Pancreas (tissue), 10 donors: ENCODE measurements at places on chromosomes 4 and X.

DNA sequence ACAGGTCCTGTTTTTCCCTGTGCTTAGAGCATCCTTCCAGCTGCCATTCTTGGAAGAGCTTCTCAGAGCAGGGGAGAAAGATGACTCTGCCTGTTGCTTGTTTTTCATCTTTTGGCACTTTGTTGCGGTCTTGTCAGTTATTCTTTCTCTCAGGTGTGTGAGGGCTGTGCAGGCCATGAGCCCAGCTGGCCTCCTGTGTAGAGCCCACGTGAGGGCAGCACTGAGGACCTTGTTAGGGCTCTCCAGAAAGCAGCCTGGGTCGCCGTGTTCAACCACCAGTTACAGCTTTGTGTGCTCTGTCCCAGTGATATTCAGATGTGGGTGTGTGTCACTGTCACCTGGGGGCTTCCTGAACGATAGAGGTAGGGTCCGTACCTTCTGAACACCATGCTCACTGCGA lies 52.8 kb downstream of the NOP14 start:
- no peak overlapping the region for H3K27ac ChIP-seq
- H3K36me3 ChIP-seq: no peaks in the 10 kb centered on the region
- no peak overlapping the region for H3K4me3 ChIP-seq

DNA sequence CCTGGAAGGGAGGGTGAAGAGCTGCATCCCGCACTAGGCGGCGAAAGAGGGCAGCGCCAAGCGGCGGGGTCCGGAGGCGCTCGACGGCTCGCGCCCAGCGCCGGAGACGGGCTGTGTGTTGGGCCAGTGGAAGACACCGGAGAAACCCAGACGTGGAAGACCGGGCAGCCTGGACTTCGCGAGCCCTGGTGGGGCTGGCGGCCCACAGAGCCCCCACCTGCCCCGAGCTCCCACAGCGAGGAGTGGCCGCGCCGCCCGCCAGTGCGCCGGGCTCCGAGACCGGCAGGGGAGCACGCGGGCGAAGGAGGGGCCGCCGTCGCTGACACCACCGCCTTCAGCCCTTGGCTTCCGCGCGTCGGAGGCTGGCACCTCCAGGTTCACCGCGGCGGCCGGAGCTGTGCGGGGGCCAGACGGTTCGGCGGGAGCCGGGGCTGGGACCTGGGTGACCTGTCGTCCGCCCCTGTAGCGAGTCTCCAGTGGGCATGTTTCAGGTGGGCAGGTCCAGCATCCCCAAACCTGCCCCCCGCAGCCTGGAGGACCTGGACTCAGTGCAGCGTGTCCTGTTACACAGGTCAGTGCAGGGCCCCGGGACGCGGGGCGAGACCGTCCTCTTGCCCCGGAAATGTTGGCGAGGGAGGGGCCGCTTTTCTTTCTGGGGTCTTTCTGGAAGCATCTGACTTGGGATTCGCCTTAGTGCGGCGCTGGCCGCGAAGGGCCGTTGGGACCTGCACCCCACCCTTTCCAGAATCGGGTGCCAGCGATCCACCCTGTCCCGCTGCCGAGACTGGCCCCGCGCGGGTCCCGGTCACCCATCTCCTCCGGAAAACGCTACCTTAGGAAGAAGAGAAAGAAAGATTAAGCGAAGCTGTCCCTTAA lies 9.6 kb upstream of the INTU start:
- H3K4me1 ChIP-seq: no peaks in the 10 kb centered on the region
- no peaks in the 10 kb centered on the region for H3K36me3 ChIP-seq
- peak overlapping the region; percentile 58 for H3K4me3 ChIP-seq
- H3K27me3 ChIP-seq: no peaks in the 10 kb centered on the region

DNA sequence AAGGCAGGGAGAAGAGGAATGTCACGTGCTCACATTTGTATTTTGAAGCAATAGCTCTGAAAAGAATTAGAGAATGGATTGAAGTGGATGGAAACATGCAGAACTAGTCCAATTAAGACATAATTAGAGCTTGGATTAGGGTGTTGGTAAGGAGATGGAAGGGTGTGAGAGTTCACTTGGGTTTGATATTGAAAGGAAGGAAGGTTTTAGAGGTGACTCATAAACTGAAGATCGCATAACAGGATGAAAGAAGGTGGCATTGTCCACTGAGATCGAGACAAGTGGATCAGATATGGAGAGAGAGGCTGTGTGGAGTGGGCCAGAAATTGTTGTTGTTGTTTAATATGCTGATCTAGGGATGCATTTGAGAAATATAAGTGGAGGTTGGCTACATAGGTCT lies 244.0 kb upstream of the SMIM31 start:
- DNase-seq: no peak
- H3K27me3 ChIP-seq: no peaks in the 10 kb centered on the region
- H3K27ac ChIP-seq: no peak overlapping the region
- H3K4me3 ChIP-seq: no peak overlapping the region
- H3K4me1 ChIP-seq: no peaks in the 10 kb centered on the region

DNA sequence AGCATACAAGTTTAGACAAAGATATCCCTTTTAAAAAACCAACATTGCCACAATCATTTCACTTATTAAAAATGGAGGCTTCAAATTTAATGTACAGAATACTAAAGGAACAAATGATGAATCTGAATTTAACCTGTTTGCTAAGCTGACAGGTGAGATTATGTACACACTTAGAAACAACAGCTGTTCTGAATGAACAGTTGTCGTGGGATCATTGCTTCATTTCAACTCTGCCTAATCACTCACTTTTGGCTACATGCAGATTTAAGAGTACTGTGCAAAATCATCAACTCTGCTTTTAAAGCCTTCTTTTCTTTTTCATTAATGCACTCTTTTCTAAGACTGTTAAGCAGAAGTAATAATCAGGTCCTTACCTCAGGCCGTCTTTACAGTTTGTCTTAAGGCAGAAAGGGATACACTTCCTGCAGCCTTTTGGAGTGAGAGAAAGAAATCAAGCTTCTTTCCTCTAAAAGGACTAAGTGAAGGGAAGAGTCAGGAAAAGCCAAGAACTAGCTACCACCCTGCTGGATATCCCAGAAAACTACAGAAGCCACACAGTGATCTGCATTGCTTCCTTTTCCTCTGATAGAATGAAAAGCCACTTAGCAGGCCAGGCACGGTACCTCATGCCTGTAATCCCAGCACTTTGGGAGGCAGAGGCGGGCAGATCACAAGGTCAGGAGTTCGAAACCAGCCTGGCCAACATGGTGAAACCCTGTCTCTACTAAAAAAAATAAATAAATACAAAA lies 54.7 kb upstream of the NPNT start:
- no peaks in the 10 kb centered on the region for H3K36me3 ChIP-seq
- no peak overlapping the region for H3K27ac ChIP-seq
- no peaks in the 10 kb centered on the region for H3K27me3 ChIP-seq
- H3K4me3 ChIP-seq: no peak overlapping the region
- H3K4me1 ChIP-seq: peaks cover 12% of the 10 kb centered on the region

- no peaks in the 10 kb centered on the region for H3K36me3 ChIP-seq
- DNase-seq: no peak
- H3K27me3 ChIP-seq: no peaks in the 10 kb centered on the region
- H3K4me3 ChIP-seq: no peak overlapping the region
- no peak overlapping the region for H3K27ac ChIP-seq
- H3K4me1 ChIP-seq: no peaks in the 10 kb centered on the region
Measured at GRCh38 chr4:76003035-76003434, 4.3 kb downstream of the CXCL9 start.

GRCh38 chrX:79133904-79134303 lies 10.6 kb upstream of the GPR174 start:
- H3K27ac ChIP-seq: no peak overlapping the region
- no peaks in the 10 kb centered on the region for H3K27me3 ChIP-seq
- no peaks in the 10 kb centered on the region for H3K4me1 ChIP-seq

DNA sequence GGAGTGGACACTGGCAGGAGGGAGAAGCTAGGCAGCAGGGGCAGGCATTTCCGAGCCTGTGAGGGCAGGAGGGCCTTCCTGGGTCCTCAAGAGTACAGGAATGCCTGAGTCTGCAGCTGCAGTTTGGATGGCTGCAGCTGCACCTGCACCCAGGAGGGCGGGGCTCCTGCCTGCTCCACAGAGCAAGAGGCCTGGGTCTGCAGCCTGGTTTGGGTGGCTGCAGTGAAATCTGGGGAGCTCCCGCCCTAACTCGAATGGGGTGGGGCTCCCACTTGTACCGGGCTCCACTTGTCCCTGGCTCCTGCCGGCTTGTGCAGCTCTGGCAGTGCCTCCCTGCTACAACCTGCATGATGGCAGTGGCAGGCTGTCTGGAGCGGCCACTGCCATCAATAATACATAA lies 436.0 kb downstream of the ARHGAP24 start:
- H3K4me3 ChIP-seq: no peak overlapping the region
- H3K27me3 ChIP-seq: no peaks in the 10 kb centered on the region
- H3K36me3 ChIP-seq: no peaks in the 10 kb centered on the region
- DNase-seq: no peak

DNA sequence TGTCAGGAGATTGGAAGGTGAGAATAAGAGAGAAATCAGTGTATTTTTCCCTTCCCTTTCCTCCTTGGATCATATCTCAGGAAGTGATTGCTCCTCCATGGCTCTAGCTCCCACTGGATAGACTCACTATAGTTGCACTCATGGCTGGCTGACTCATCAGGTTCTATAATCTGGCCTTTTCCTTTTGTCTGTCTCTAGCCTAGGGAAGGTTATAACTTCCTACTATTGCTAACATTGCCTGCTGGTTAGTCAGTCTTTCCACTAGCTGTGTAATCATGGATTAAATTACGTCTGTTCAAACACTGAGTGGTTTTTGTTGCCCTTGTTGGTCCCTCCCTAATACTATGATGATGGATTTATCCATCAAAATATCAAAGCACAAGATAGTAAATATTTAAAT lies 195.5 kb upstream of the VEGFC start:
- H3K4me3 ChIP-seq: no peak overlapping the region
- H3K4me1 ChIP-seq: no peaks in the 10 kb centered on the region
- H3K27me3 ChIP-seq: no peaks in the 10 kb centered on the region
- no peak overlapping the region for H3K27ac ChIP-seq
